H7 (cell line): ENCODE measurements at places on chromosomes 12 and 14. TPM values are rescaled to one million over a fixed set of nuclear protein-coding genes. Genes with fewer than 3 reads are reported as not detected.

GRCh38 chr14:53055003-53055402 is 98.1 kb downstream of the DDHD1 start:
- DNase-seq, result peak; percentile 30

DNA sequence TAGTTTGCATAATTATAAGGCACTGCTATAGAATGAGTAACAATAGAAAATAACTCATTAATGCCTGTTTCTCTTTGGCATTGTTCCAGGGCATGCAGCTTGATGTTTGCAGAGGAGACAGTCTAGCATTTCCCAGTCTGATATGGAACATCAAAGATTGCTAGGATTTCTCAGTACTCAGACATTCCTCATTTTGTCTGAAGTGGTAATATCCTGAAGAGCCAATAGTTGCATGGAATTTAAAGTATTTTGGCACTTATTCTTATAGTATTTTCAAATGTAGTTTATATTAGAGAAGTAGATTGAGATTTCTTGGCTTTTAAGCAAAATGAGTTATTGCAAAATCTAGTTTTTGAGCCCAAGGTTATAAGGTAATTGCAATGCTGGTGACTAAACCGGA is 337.3 kb upstream of the E2F7 start:
- no peak for DNase-seq

GRCh38 chr12:121344506-121344905 is 7.7 kb downstream of the ANAPC5 start:
- DNase-seq, result no peak

DNA sequence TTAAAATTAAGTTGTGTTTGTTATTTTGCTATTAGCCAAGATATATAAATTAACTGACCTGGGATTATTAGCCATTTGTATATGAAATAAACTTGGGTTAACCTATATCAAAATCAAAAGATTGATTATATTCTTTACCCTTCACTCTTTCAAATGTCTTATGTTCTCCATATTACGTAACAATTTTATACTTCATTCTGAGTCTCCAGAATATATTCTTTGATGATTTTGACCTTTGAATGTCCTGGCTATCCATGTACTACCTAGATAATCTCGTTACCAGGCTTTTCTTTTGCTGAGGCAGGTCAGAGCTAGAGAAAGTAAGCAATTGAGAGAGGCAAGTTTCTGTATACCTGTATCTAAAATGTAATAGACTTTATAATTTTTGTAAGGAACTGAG is 3.6 kb downstream of the PPM1A start:
- no peak for DNase-seq

GRCh38 chr12:120687578-120688289 is 785 bp downstream of the MLEC start:
- DNase-seq, result no peak

GRCh38 chr12:20885116-20885515 is 74.6 kb downstream of the SLCO1B3 start:
- DNase-seq, result no peak

DNA sequence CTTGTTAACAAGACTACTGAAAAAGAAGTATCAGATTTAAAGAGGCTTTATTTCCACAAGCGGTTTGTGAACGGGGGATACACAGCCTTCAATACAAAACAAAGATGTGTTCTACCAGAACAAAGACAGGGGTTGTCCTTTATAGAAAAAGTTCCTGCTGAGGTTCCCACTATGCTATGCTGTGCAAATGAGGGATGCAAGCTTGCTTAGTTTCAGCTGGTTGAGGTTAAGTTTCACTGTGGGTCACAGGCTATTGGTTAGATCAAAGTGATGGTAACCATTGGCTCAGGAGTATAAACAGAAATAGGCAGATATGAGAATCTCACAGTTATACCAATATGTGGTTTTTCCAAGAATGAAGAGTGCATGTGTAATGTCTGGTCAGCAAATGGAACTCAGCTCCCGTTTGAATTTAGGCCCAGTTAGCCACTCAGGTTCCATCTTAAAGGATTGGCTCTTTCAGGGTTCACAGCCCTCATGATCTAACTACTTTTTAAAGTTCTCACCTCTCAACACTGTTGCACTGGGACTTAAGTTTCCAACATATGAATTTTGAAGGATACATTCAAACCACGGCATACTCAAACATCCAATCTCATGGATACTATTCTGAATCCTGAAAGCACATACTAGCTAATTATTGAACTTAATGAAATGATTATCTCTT is 215.4 kb upstream of the DCN start:
- no peak for DNase-seq

DNA sequence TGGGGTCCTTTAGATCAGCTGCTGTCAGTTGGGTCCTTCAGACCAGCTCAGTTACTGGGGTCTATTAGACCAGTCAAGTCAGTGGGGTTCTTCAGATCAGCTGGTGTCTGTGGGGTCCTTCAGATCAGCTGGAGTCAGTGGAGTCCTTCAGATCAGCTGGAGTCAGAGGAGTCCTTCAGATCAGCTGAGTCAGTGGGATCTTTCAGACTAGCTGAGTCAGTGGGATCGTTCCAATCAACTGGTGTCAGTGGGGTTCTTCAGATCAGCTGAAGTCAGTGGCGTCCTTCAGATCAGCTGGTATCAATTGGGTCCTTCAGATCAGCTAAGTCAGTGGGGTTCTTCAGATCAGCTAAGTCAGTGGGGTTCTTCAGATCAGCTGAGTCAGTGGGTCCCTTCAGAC is 14.7 kb upstream of the LPCAT3 start:
- DNase-seq, result no peak

GRCh38 chr12:41919526-41920261 is 225.0 kb downstream of the GXYLT1 start:
- DNase-seq, result no peak

DNA sequence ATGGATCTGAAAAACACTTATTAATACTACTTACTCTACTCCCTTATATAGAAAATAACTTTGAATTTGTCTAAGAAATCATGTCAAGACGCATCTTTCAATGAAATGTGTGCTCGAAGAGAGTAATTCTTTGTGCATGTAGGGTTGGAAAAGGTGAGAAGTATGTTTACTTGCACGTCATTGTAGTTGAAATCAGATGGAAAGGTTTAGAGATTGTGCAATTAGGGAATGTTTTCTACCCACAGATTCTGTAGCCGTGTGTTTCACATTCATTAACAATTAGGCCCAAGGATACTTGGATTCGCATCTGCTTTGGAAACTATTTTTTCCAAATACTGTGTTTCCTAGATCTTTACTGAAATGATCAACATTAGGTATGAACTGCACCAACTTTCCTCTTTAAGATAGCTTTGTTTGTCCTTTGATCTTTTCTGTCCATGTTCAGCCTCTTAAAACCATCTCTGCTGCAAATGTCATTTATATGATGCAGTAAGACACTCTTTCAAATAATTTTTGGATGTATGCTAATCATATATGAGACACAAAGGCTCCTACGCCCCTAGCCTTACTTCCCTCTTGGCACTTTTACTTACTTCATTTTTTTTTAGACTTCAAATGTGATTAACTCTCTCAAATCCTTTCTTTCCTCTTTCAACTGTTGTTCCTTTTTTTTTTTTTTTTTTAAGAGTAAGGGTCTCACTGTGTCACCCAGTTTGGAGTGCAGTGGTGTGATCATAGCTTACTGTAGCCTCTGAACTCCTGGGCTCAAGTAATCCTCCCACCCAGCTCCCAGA is 58.0 kb upstream of the PSMA6 start:
- DNase-seq, result no peak

DNA sequence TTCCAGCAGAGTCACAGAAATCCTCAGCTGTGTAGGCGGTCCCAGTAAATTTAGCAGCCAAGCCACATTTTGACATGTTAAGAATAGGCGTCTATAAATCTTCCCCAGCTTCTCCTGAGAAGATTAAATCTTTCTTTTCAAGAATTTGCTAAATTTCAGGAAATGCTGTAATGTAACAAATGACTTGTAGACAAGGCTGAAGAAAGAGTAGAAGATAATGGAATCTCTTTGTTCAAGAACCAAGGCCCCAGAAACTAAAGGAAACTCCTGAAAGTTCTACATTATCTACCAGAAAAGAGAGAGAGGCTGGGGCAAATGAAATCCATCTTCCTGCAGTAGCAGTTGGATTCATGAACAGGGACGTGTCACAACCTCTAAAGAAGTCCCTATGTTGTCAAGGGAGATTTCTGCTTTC is 760.3 kb downstream of the NOVA1 start:
- DNase-seq, result no peak

DNA sequence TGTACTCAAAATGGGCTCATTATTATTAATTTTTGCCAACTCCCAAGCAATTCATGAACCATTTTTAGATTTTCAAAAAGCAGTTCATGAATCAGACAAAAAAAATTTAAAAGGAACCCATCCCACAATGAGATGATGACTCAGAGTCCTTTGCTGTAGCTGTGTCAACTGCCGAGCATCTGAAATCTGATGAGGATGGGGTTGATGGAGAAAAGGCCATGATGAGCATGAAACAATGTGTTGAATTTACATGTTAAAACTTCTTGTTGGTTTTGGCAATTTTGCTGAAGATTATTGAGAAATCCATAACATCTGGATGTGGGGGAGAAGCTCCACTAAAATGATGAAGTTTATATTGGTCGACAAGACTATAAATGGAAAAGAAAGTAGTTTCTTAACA is 378.0 kb downstream of the FOXG1 start:
- no peak for DNase-seq

GRCh38 chr12:95763809-95764253 is 26.7 kb downstream of the NTN4 start:
- DNase-seq, result no peak

- DNase-seq, result no peak
Measured at GRCh38 chr14:105384041-105384557, 14.2 kb upstream of the TEX22 start.

BATF gene
- total RNA-seq, result not detected in 2 replicates

HOXC4 gene
- total RNA-seq, result not detected in 2 replicates

WNT1 gene
- total RNA-seq, result not detected in 2 replicates

CACNA1C gene
- total RNA-seq, result 0.35 and 0.89 TPM in 2 replicates

SLC8A3 gene
- total RNA-seq, result 0.22 and 0.35 TPM in 2 replicates

CCDC196 gene
- total RNA-seq, result not detected in 2 replicates
